G401 (cell line): ENCODE measurements at places on chromosomes 7 and 10. TPM values are rescaled to one million over a fixed set of nuclear protein-coding genes. Genes with fewer than 3 reads are reported as not detected.

- peak; percentile 65 for DNase-seq
Observed at GRCh38 chr10:69800109-69800508, 1.6 kb upstream of the COL13A1 start.

GRCh38 chr10:126235979-126236851 is 152.1 kb downstream of the ADAM12 start:
- no peak for DNase-seq

- no peak for DNase-seq
Observed at GRCh38 chr7:118418433-118418832, 193.9 kb downstream of the ANKRD7 start.

DNA sequence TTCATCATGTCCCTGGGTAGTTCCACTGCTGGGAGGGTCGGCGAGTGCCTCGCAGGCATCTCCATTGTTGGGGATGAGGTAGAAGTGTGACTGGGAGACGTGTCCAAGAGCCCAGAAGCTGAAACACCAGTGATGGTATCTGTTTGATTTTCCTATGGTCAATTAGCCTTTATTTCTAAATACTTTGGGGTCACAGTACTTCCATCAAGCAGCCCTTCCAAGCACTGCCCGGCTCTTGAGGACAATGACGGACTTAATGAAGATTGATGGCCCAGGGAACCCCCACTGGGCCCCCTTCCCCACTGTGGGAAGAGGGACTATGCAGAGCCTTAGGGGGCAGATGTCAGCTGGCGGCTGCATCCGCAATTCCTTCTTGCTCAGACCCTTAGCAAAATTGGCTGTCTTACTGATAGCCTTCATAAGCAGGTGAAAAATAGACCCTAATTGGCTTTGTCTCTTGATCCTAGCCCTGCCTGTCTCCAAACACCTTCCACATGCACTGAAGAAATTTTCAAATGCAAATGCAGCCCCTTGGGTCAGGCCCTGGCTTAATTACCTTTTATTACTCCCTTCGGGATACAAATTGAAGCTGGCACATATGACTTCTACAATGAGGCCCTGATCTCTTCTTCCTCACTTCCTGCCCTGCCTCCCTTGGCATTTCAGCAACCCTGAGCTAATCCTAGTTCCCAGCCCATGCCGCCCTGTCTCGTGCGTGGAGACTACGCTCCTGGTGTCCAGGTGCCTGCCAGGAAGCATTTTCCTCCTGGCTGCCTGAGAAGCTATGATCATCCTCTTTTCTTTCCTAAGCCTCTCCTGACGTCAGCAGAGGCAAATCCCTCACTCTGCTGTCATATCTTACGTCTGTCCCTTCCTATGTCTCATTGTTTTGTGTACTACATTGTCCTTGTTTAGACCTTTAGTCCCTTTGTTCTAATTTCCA is 124.5 kb upstream of the GDF10 start:
- peak; percentile 79 for DNase-seq

PTN gene
- total RNA-seq: not detected in 2 replicates
